IMR-90 (cell line): ENCODE measurements at places on chromosomes 12 and 14. TPM values are rescaled to one million over a fixed set of nuclear protein-coding genes. Genes with fewer than 3 reads are reported as not detected.
A peak's percentile ranks its signal among the peaks of the same experiment; 100 is the strongest.

- H3K4me3 ChIP-seq = no peak overlapping the region
- no peaks in the 10 kb centered on the region for H3K4me1 ChIP-seq
- no peaks in the 10 kb centered on the region for H3K36me3 ChIP-seq
- peak; percentile 42 for DNase-seq
Observed at GRCh38 chr14:84036840-84037239, 1493.1 kb upstream of the FLRT2 start.

GRCh38 chr14:92505826-92506225 is 7.8 kb upstream of the RIN3 start:
- no peaks in the 10 kb centered on the region for H3K27me3 ChIP-seq
- H3K36me3 ChIP-seq = no peaks in the 10 kb centered on the region
- H3K27ac ChIP-seq = no peak overlapping the region
- no peak overlapping the region for H3K4me3 ChIP-seq
- H3K4me1 ChIP-seq = peaks cover 19% of the 10 kb centered on the region

CKAP4 gene
- total RNA-seq = 94.5 and 113 TPM in 2 replicates

GRCh38 chr14:94622653-94623421 is 10.6 kb downstream of the SERPINA3 start:
- no peaks in the 10 kb centered on the region for H3K4me1 ChIP-seq
- DNase-seq = no peak
- H3K4me3 ChIP-seq = no peak overlapping the region
- H3K27ac ChIP-seq = no peak overlapping the region
- no peaks in the 10 kb centered on the region for H3K36me3 ChIP-seq
